ENCODE measurements at places on chromosomes 12 and 14.

- no peak for DNase-seq
Measured at GRCh38 chr12:119432949-119433348, 98.4 kb downstream of the CCDC60 start.

DNA sequence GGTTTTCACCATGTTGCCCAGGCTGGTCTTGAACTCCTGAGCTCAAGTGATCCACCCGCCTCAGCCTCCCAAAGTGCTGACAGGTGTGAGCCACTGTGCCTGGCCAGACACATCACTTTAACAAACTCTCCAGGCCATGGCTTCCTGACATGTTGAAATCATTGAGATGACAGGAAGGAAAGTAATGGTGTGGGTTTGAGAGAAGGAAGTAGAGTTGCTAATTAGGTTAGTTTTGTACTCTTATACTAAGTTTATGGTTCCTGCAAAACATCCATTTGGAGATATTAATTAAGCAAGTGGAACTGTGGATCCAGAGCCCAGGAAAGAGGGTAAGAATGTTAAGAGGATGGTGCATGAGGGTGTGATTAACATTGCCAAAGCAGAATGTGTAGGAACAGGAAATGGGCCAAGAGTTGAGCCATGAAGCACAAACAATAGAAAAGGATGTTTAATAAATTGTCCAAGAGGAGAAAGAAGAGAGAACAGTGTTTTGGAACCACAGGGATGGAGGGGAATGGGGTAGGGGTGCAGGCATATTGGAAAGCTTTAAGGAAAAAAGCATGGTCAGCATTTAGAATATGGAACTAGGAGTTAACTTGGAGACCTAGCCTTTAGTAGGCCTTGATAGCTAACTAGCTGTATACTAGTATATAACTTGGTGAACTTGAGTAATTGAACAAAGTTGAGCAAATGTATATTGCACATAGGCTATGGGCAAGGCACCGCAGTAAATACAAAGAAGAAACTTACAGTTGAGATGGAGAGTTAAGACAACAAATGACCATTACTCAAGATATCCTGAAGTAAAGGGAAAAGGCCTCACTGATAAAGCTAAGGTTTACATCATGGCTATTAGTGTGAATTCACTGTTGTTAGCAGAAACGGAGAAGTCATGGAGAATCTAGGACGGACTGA is 91.3 kb upstream of the DNM1L start:
- DNase-seq: no peak

DNA sequence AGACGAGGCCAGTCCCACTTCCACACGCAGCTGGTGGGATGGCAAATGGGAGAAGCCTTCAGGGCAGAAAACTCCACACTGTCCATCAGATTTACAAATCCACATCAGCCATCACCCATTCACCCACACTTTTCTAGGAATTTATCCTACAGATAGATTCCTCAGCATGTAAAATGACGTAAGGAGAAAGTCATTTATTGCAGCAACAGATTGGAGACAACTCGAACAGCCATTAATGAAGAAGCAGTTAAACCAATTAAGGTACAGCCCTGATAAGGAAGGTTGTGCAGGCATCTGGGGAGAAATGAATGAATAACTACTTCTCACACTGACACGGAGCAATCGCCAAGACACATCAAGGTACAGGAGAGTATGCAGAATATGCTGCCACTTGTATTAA is 26.2 kb downstream of the PRKAB1 start:
- DNase-seq: no peak

GRCh38 chr12:77521508-77522115 is 309.1 kb upstream of the NAV3 start:
- DNase-seq: no peak

DNA sequence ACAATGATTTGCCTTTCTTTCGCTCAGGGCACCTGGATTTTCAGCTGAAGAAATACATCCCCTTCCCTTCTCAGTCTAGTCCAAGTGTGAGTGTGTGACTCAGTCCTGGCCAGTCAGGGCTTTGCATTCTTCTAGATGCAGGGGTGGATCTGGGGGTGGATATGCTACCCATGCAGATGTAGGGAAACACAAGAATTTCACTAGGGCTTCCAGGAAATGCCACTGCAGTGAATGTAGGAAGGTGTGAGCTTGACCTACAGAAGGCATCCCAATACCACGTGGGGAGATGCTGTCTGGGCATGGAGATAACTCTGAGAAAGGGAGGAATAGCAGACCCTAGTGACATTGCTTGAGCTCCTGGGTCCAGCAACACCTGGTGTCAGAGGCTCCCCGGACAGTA is 404.2 kb downstream of the GLT1D1 start:
- DNase-seq: no peak

DNA sequence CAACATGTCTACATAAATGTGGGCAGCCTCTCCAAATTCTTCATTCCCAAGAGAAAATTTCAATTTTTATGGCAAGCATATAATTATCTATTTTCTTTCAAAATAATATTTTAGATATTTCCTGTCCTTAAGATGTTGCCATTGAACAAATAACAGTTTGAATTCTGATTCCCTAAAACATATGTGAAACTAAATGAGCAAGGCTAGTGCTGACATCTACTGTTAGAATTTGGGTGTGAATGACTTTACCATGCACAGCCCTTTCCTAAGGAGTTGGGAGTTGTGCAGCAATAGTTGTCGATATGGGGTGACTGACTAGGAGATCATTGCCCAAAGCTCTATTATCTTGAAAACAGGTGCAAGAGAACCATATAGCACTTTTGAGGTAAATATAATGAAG is 108.2 kb upstream of the SLC38A4 start:
- DNase-seq: no peak

DNA sequence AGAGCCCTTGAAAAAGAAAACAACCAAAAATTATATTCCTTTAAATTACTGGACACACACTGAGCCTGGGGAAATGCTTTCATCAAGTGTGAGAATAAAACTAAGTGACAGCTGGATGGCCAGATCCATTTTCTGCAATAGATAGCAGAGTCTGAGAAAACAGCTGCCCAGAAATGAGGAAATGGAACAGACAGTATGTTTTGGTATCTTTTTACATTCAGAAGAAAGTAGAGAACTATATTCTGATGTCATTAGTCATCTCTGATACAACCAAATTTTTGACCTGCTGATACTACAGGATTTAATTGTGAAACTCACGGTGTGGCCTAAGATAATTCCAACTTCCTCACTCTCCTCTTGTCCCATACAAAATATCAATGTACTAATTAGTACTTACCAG is 78.2 kb downstream of the HMGA2 start:
- DNase-seq: no peak

GRCh38 chr12:4025181-4026019 is 152.2 kb upstream of the PARP11 start:
- no peak for DNase-seq

DNA sequence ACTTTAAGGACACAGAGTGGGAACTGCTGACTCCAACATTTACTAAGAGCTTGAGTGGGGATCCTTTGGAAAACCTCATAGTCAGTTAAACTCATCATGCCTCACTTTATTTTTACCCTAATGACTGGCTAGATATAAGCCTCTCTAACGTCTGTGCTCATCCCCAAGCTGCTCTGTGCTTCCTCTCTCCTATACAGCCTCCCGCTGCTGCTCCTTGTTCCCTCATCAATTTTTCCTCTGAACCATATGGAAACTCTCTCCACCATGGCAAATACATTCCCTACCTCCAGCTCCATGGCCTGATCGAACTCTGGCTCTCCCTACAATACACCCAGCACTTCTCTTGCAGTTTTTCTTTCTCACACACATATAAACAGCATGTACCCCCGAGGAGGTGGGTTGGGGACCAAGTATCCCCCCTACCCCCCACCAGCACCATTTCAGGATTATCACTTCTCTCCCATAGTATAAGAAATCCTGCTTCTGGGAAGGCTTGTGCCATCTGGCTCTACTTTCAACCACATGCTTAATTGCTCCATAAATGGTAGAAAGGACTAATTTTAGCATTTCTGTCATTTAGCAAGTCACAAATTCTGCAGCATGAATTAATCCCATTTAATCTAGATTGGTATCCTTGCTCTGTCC is 39.2 kb upstream of the DYRK2 start:
- no peak for DNase-seq

GRCh38 chr12:98725476-98726247 is 80.6 kb downstream of the APAF1 start:
- DNase-seq: no peak

DNA sequence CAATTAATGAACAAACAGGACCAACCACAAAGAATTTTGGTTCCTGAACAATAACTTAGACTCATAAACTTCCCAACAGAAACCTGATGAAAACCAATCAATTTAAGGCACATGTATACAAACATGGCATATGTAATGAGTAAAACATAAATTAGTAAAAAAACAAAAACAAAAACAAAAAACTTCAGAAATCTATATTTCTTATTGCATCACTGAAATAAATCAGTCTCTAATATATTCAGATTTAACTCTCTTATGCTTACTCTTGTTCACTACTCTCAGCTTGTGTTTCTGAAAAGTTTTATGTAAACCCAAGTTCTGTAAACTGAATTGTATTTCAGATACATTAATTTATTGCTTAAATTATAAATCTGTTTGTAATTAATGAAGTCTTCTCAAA is 233.7 kb downstream of the SLC25A21 start:
- DNase-seq: no peak

DNA sequence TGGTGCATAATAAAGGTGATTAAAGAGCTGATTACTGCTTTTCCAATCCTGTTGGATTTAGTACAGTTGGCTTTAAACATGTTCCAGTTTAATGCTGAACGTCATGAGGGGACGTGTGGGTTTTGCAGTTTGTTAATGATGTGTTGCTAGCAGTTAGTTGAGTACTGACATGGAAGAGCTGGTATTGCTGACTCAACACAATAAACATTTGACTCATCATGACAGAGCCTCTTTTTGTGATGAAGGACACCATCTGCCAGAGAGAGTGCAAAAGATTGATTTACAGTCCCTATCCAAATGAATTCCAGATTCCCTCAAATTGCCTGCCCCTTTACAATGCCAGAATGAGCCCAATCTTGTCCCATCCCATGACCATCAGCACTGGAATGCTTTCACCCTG is 346.2 kb upstream of the PRICKLE1 start:
- no peak for DNase-seq

All from activated naive CD4-positive, alpha-beta T cell (primary cell).